ENCODE measurements at places on chromosomes 1 and 21. TPM values are rescaled to one million over a fixed set of nuclear protein-coding genes. Genes with fewer than 3 reads are reported as not detected.

CCDC24 gene
- total RNA-seq: 2.1 TPM

NCF2 gene
- 0.07 TPM for total RNA-seq

ILDR2 gene
- not detected for total RNA-seq

OR2T29 gene
- not detected for total RNA-seq

TCP10L gene
- total RNA-seq: not detected

ZBTB21 gene
- total RNA-seq: 5.0 TPM

ANGPTL1 gene
- total RNA-seq: not detected

FAM110D gene
- total RNA-seq: 1.3 TPM

MCOLN3 gene
- total RNA-seq: not detected

EDN2 gene
- total RNA-seq: not detected

LCE2A gene
- not detected for total RNA-seq

AZIN2 gene
- total RNA-seq: 0.99 TPM

UBL4B gene
- total RNA-seq: not detected

FAM3B gene
- total RNA-seq: not detected

PTPRF gene
- 152 TPM for total RNA-seq

LCE2B gene
- not detected for total RNA-seq

CFHR3 gene
- not detected for total RNA-seq

YARS1 gene
- total RNA-seq: 113 TPM

All from pulmonary artery endothelial cell (primary cell).